ENCODE measurements at places on chromosomes 5 and 9. TPM values are rescaled to one million over a fixed set of nuclear protein-coding genes. Genes with fewer than 3 reads are reported as not detected.

DNA sequence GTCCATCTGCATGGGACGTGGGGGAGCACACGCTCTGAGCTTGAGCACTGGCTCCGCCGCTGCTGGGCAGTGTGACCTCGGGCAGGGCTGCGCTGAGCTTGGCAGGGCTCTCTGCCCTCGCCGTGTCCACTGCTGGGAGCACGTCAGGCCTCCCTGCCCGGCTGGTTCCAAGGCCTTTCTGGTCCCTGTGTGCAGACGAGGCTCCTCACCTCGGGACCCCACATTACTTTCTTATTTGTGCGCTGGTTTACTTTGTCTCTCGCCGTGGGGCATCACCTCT, 43.9 kb downstream of the RXRA start:
- DNase-seq: no peak

AFAP1L1 gene
- total RNA-seq: 8.7 TPM

DNA sequence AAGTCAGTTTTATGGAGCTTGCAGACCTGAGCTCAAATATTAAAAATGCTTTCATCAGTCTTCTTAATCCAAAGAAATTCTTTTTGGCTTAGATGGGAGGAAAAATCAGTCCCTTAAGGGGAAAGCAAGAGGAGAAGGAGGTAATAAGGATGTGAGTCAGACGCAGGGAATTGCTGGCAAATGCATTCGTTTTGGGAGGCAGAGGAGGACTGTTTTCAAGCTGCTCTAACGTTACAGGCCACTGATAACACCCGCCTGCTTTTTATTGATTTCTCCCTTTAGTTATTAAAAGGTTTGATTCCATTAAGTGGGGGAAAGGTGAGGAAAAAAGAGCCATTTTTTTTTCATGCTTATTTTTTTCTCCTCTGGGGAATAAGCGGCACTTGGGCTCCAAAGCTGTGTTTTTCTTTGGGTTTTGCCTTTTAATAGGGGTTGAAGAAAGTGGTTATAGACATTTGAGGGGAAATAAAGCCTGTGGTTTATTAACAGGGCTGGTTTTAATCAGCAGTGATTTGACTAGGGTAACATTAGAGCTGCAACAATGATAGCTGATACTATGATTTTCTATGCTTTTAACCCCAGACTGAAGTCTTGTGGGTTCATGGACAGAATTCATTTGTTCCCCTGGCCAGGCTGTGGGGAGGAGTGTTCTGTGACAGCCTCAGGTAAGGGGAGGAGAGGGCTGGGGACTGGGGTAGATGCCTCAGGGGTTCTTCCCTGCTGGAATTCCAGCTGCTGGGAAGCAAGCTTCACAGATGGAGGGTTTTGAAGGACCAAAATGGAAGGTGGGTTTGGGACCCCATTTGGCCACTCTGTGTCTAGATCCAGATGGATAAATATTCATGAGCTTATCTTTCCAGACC, 225.2 kb downstream of the GAS1 start:
- DNase-seq: peak; percentile 74

DNA sequence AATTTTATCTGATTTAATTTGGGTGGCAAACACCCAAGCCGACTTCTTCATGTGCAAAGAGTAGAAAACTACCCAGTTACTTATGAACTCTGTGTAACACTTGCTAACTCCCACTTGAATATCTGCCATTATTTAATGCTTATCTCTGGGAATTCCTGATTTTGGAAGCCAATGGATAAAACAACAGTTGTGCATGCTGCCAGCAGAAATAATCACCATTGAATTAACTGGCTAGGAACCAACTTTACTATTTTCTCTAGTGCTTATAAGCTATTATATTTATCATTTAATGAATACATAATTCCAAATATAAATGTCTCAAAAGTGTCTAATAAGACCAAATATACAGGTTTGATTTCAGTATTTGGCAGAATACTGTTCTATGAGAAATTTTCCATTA, 85.7 kb downstream of the IZUMO3 start:
- DNase-seq: no peak

DNA sequence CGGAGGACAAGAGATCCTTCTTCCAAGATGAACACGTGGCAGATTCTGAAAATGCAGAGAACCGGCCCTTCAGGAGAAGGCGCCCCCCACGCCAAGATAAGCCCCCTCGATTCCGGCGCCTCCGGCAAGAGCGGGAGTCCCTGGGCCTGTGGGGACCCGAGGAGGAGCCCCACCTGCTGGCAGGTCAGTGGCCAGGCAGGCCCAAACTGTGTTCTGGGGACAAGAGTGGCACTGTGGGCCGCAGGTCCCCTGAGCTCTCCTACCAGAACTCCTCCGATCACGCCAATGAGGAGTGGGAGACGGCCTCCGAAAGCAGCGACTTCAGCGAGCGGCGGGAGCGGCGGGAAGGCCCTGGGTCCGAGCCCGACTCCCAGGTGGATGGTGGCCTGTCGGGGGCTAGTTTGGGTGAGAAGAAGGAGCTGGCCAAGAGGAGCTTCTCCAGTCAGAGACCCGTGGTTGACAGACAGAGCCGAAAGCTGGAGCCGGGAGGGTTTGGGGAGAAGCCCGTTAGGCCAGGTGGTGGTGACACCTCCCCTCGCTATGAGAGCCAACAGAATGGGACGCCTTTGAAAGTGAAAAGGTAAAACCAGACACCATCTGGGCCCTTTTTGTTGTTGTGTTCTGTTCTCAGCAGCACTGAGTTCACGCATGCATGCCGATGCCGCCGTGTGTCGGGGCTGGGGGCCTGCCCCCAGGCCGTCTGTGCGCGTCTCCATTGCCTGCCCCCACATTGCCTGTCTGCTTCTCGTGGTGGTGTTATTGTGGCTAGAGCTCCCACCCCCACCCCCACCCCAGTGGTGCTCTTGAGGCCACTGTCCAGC, 26.6 kb upstream of the POMT1 start:
- no peak for DNase-seq

DNA sequence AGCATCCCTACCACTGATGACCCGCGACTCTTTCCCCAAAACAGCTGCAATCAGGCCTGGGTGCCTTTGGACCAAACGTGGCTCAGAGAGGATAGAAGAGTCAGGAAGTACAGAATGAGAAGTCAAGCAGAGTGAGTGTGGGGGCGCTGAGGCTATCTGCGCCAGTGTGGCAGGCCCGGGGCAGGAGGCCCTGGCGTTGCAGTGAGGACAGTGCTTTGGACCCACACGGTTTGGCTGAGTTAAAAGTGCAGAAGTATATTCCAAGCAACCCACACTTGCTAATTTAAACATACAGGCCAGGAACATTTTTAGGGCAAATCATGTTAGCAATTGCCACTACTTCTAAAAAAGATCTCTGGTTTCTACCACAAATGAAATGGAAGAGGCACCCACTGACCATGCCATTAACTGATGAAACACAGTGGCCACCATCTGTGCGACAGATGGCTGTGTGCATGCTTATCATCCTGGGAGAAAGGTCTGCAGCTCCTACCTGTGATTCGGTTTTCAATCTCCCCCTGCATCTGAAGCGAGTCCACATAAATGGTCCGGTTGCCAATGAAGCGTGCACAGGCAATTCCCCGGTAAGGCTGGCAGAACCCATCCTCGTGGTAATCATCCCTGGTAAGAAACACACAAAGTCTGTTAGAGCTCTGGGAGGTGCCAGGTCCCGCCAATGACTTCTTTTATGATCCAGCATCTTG, 213.0 kb downstream of the ROR2 start:
- DNase-seq: no peak

GRCh38 chr5:142722146-142722545, 36.3 kb upstream of the FGF1 start:
- DNase-seq: no peak

- no peak for DNase-seq
These were observed 52.3 kb upstream of the CD180 start for GRCh38 chr5:67248703-67249589.

DNA sequence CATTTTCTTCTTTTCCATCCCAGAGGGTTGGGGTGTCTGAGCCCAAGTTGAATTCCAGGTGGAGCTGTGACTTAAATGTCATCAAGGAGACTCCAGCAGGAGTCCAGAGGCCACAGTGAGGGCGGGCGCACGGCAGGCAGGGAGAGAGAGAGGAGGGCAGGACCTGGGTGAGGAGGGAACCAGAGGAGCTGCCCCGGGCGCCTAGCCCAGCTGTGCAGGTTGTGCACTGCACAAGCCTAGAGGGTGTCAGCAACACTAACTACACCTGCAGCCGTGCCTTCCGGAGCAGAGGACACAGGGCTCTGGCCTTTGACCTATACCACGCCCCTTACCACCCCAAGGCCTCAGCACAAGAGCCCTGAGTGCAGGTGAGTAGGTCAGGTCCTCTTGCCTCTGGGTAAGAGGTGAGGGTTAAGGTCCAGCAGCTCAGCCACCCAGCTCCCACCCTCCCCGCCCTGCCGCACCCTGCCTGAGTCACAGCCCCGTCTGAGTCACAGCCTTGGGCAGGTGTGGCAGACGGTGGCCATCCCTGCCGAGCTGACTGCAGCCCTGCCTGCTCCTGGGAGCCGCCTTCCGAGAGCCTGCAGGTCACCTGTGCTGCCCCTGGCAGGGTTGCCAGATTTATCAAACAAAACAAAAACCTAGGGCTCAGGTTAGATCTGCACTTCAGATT, 6.4 kb upstream of the AGPAT2 start:
- DNase-seq: peak; percentile 81

RNF38 gene
- 49.7 TPM for total RNA-seq

- no peak for DNase-seq
These were observed 106.1 kb downstream of the UBAP2 start for GRCh38 chr9:33942471-33943083.

- peak; percentile 94 for DNase-seq
These were observed 59.9 kb downstream of the ZFAND5 start for GRCh38 chr9:72305102-72305546.

- peak; percentile 41 for DNase-seq
These were observed 2257.5 kb upstream of the C9orf72 start for GRCh38 chr9:29830821-29831220.

GRCh38 chr5:53381-54174, 38.4 kb upstream of the PLEKHG4B start:
- DNase-seq: no peak

BSPRY gene
- total RNA-seq: 16.0 TPM

EFNA5 gene
- 27.9 TPM for total RNA-seq

- DNase-seq: no peak
These were observed 139.5 kb upstream of the CYLC2 start for GRCh38 chr9:102855641-102856040.

DNA sequence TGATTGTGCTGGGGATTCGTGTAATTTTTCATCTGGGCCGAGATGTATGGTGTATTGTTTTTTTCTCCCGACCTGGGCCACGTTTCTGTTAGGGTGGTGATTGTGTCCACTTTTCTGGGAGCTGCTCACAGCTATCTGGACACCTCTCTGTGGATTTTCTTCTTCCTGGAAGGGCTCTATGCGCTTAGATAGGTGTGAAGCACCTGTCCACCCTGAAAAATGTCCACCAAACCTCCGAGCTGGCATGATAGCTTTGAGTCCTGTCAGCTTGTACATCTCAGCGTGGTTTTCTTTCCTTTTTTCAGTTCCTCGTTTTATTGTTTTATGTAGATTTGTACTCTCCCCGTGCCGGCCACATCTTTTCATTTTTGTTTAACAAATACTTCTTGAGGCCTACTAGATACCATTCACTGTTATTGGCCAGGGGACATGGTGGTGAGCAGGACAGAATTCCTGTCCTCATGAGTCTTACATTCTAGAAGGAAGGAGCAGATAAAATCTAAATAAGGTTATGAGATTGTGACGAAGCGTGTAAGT, 1.1 kb downstream of the UGCG start:
- no peak for DNase-seq

- no peak for DNase-seq
These were observed 12.9 kb downstream of the TLE4 start for GRCh38 chr9:79584655-79584982.

GRCh38 chr9:134879664-134880483, 736 bp upstream of the FCN2 start:
- DNase-seq: no peak

GRM6 gene
- not detected for total RNA-seq

PCDHB16 gene
- 3.0 TPM for total RNA-seq

DNA sequence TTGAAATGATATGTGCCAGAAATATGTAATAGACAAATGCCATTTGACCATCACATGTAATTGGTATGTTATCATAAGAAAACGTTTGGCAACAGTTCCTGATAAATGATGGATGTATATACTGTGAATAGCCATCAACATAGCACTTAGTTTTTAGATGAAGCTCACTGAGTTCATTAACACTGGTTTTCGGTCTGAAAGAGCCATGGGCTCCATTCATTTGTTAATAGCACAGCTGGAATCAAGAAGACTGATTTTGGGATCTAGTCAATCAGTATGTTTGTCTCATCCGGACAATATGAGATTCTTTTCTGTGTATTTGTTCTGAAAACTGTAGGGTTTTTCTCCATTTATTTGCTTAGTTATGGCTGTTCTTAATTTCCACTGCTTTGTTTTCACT, 413.5 kb upstream of the CLINT1 start:
- no peak for DNase-seq

GRCh38 chr9:22079873-22080341, 70.8 kb upstream of the CDKN2B start:
- no peak for DNase-seq

INSYN2B gene
- total RNA-seq: 0.46 TPM

GRCh38 chr5:75053304-75054133, 1.2 kb upstream of the GCNT4 start:
- DNase-seq: peak; percentile 66

- DNase-seq: no peak
These were observed 43.2 kb upstream of the IER5L start for GRCh38 chr9:129221233-129221632.

GRCh38 chr9:96581786-96582185, 37.9 kb downstream of the CDC14B start:
- no peak for DNase-seq

FOXI1 gene
- 0.69 TPM for total RNA-seq

DNA sequence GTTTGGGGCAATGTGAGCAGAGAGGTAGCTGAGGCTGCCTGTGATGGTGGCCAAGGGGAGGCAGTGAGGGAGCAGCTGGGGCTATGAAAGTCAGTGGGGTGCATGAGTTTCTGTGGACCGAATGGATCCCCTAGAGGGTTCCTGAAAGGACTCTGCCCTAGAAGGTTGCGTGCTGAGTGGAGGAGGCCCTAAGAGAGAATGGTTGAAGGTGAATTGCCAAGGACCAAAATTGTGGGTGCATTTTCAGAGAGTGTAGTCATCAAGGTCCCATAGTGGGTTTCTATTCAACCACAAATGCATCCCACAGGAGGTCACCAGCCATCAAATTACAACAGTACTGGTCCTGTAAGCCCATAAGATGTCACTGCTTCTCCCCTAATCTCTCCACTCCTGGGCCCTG, 298.3 kb downstream of the CDK5RAP2 start:
- DNase-seq: no peak

- DNase-seq: no peak
These were observed 52.8 kb downstream of the WHRN start for GRCh38 chr9:114452219-114453165.

- no peak for DNase-seq
These were observed 459.4 kb upstream of the ITGA1 start for GRCh38 chr5:52328220-52328806.
